ENCODE measurements at places on chromosomes 5 and 9.

DNA sequence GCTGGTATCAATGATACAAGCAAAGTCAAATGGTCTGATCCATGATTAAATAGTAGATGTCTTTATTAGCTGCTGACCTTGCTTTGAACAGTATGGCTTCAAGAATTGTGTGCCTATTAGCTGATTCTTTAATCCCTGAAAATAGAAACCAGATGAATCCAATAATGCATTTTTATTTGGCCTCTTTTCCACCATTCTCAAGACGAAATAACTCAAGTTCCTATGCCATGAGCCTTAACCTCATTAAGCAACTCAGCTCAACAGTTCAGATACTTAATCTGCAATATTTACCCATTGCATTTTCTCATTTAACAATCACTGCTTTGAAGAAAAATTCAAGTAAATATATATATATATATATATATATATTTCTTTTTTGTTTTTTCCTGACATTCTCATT lies 588.6 kb upstream of the MEF2C start:
- no peak for DNase-seq

DNA sequence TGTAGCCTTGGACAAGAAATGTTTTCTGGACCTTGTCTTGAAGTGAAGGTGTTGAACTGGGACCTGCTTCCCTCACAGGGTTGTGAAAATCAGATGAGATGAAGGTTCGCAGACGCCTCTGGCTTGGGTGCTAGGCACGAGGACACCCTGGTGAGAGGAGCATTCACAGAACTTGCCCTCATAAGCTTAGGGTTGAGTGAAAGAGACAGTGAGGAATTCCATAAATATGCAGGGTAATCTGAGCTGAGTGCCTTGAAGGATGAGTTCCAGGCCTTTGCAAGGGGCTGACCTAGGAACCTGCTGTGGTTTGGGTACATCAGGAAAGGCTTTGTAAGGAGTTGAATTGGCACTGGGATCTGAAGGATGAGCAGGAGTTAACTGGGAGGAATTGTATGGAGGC lies 75.7 kb upstream of the SAP30L start:
- no peak for DNase-seq

DNA sequence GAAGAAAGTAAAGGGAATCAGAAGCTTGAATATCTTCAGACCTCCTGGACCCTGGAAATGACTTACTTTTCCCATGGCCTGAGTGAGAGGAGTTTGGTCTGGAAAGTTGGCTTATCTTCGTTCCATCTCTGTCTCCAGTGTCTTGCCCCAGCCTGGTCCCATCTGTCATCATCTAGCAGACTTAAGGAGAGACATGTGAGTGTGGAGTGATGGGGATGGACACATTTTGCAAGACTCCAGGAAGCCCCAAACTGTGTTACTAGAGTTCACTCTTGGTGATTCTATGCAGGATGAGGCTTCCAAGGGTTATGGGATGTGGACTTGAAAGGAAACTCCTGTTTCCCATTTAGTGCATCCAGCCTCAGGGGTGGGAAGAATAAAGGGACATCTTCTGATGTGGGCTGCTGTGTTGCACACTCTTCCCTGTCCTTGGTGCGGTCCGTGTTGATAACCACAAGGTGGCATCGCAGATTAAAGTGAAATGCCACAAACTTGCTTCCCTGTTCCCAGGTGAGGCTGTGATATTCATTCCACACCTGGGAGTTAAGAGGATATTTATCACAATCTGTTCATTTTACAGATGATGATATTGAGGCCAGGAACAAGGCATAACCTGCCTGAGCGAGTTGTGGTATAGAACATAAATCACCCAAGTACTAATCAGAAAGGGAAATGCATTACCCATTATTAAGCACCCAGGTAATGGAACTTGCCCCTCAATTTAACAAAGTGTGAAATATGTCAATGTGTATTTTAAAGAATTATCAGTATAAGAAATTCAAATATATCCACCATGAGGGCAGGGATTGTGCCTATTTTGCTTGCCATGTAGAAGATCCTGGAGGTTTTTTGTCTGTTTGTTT lies 269.9 kb upstream of the PAPPA start:
- no peak for DNase-seq

- DNase-seq = no peak
Observed at GRCh38 chr5:56607551-56607950, 207.8 kb upstream of the MAP3K1 start.

GRCh38 chr9:111744363-111744762 lies 50.4 kb downstream of the SHOC1 start:
- no peak for DNase-seq

- no peak for DNase-seq
Observed at GRCh38 chr5:150046031-150046430, 40.3 kb downstream of the CSF1R start.

- no peak for DNase-seq
Observed at GRCh38 chr5:178287791-178288105, 55.1 kb upstream of the PHYKPL start.

GRCh38 chr9:83509402-83509801 lies 28.8 kb downstream of the FRMD3 start:
- DNase-seq = no peak

GRCh38 chr9:121817476-121817875 lies 166.0 kb downstream of the DAB2IP start:
- no peak for DNase-seq

- no peak for DNase-seq
Observed at GRCh38 chr5:109370343-109370742, 39.4 kb downstream of the PJA2 start.

- DNase-seq = no peak
Observed at GRCh38 chr5:9605041-9605838, 24.9 kb downstream of the TAS2R1 start.

DNA sequence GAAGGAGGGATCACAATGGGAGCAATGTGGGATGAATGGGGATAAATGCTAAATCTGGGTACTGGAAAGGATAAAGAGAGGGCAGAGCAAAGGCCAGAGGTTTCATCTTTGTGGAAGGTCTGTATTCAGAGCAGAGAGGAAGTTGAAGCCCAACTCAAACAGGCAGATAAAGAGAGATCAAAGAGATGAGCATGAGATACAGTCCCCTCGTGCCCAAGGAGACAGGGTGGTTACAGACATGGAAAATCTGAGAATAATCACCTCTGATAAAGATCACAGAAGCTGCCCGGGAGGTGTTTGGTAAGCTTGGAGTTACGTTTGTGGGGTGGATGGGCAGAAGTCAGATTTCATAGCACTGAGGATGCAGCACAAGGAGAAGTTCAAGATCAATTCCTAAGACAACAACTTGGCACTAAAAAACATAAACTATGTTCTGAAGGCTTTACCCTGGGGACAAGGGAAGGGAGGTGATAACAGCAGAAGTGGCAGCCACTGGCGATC lies 459 bp upstream of the ERAP2 start:
- DNase-seq = no peak

GRCh38 chr5:159402311-159402710 lies 72.0 kb upstream of the IL12B start:
- DNase-seq = no peak

DNA sequence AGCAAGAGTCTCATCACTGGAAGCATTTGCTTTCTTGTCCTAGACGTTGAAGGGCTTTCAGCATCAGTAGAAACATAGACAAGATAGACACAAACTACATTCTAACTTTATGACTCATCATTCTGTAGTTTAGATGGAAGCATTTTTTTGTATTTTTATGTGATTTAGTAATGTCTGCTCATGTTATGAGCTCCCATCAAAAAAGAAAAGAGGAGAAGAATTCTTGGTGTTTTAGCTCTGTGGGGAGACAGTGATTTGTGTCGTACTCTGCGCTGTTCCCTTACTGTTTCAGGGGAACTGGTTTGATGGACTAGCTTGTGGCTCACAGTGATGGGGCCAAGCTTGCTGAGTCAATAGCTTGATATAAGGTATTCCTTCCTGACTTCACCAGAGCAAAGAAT lies 159.2 kb upstream of the WWC1 start:
- no peak for DNase-seq

DNA sequence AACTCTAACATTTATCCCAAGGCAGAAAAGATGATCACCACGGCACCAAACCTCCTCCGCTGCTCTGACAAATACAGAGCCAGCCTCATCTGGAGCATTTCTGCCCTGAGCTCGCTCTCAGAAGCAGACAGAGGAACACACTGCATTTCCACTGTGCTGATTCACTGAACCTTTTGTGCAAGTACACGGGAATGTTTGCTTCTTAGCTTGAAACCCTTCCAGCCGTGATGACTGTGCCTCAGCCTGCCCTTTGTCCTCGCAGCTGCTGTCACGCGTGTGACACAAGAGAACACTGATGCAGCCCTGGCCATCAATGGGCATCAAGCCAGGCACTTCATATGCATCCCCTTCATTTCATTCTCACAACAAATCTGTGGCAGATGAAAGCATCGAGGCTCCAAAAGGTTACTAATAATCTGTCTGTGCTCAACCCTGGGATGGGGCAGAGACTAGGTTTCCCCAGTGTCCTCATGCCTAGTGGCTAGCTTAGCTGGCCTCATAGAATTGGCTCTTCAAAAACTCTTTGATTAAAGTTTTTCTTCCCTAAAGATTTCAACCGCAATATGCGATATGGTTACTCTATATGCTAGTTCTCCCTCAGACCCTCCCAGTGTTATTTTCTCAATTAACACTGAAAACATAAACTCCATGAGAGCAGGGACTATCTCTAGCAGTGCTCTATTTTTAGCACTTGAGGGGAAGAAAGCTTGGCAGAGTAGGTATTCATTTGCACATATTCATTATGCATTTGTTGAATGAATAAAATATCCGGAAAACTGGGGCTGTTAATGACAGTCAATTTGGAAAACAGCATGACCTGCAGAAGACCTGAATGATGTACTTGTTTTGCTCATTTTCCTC lies 7.3 kb downstream of the CDC14B start:
- DNase-seq = no peak
